ENCODE measurements at places on chromosomes 13 and 19.

DNA sequence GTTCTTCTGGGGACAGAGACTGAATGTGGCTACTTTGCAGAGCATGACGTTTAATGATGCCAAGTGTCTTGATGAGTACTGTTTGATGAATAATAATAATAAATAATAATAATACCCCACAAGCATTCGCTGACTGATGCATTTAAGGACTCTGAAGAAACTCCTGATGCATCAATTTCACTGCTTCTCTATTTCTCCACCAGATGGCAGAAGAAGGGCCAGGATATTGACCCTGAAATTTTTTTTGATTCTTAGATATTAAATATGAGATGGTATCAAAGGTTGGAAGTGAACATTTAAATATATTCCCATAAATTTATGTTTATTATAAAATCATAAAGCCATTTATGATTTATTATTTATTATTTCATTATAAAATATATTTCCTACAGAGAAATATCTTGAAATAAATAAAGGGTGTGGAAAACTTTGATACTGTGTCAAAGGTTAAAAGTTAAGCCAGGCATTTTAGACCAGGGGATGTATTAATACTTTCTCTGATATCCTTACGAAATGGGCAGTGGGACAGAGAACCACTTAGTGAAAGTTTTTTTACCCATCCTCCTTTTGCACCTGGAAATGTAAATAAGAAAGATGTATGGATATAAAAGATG lies 170.9 kb downstream of the LACC1 start:
- DNase-seq, result peak; percentile 72

DNA sequence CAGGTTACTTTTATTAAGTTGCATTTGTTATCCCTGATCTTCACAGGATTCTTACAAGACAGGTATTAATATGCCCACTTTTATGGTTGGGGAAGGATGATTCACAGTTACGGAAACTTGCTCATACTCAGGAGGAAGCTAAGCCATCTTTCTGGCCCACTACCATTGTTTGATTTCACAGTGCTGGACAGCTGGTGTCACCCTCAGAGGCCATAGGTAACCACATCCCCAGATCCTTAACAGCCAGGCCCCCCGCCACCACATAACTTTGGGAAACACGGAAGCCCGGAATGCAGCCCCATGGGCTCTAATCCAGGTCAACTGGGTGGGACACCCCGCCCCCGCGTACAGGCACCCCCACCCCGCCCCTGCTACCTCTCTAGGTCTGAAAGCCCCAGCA lies 119.7 kb downstream of the IRS2 start:
- no peak for DNase-seq

DNA sequence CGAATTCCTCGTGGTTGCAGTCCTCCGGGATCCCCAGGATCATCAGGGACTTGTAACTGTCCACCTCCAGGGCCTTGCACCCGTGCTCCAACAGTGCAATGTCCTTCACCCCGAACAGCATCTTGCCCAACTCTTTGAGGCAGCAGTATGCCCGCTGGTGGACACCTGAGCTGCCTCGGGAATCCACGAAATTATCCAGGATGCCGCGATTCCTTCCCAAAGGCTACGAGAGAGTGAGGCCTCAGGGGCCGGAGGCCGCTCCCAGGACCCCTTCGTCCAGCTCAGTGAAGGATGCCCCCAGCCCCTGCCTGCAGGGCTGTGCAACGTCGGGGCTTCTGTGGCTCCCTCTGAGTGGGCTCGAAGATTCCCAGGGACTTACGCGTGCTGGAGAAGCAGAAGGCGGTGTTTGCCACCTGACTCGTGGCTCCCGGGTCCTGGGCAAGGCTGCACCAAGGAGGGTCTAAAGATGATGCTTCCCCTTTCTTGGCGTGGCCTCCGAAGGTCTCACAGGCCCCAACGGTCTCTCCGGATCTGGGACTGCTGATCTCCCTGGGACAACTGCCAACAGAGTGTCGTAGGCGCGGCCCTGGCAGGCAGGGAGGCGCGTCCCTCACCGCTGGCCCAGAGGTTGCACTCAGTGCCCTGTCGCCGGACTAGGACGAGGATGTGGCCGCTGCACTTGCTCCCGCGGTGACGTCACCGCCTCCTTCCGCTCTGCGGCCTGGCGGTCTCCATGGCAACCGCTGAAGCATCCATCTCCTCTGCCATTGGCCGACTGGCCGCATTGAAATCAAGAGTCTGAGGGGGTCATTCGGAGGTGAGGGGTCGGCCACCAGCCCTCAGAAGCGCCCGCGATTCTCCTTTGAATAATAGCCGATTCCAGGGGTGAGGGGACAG lies at the start of gene PNMA8C:
TSS of gene PNMA8C (minus strand) at position 698 of the 897 bp plus-strand sequence. CDS start at position 121, 577 bp downstream.
- peak; percentile 86 for DNase-seq

- DNase-seq, result no peak
Measured at GRCh38 chr19:8307400-8307964, 676 bp downstream of the CD320 start.

- DNase-seq, result no peak
Measured at GRCh38 chr19:35146746-35147459, 3.8 kb downstream of the FXYD7 start.

DNA sequence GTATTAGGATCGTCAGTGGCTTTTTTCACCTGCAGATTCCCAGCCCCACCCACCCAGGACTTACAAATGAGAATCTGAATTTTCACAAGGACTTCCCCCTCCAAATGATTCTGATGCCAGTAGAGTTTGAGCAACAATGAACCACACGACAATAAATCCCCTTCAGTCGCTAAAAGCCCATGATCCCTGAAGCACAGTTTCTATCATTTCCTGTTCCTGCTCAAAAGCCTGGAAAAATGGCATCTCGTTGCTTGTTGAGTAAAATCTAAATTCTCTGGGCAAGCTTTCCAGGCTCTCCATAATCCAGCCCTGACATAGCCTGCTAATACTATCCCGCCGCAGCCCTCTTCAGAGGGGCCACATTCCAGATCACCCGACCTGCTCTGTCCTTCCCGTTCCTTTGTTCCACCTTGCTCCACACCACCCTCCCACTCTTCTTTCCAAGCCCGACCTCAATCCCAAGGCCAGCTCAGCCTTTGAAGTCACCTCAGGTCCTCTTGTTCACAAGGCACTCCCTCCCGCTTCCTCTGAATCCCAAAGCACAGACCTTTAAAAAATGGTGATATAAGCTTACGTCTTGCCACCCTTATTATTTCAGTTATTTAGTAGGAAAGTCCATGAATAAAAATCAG lies 67.9 kb downstream of the NUFIP1 start:
- no peak for DNase-seq

DNA sequence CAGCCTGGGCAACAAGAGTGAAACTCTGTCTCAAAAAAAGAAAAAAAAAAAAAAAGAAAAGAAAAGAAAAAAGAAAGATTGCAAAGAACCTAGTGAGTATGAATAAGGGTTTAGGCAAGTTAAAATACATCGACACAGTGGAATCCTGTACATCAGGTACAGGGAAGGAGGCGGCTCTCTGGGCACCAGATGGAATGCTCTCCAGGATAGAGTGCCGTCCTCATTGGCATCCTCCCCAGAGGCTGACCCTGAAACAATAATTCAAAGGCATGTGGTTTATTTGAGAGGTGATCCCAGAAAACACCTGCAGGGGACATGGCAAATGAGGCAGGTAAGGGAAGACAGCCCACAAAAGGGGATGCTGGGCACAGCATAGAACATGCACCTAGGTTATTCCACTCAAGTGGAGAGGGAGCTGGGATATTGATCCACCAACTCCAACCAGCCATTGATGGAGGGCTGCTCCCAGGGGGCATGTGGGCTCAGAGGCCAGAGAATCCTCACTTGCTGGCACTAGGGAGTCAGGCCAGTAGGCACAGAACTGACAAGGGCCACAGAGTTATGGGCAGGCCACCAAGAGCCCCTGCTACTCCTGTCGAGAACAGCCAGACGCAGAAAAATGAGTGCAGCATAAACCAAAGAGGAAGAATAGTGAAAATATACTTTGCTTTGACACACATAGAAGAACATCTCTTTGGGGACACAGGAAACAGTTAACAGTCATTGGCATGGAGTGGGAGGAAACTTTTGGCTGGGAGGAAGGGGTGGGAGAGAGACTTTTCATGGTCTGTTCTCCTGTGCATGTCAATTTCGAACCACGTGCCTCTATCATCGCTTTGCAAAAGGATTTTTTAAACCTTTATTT lies 4.2 kb downstream of the TSPAN16 start:
- no peak for DNase-seq

GRCh38 chr13:29702912-29703351 lies 107.4 kb upstream of the SLC7A1 start:
- DNase-seq, result no peak

DNA sequence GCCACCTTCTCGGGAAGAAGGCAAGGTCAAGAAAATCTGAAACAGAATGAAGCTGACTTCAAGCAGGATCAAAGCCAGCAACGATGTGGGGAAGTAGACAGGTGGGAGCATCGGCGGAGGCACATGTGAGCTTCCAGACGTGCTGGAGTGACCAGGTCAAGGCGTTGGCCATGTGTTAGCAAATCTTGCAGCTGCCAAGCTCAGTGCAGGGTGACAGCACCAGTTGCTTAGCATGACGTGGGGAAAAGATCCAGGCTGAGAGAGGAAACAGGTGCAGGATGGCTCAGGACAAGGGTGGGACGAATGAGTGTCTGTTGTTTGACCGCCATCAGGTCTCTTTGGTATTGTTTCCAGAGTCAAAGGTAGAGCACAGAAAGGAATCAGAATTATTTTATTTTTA lies 92.3 kb downstream of the TNFSF13B start:
- no peak for DNase-seq

GRCh38 chr19:29445246-29445645 lies 80.5 kb upstream of the VSTM2B start:
- DNase-seq, result no peak

DNA sequence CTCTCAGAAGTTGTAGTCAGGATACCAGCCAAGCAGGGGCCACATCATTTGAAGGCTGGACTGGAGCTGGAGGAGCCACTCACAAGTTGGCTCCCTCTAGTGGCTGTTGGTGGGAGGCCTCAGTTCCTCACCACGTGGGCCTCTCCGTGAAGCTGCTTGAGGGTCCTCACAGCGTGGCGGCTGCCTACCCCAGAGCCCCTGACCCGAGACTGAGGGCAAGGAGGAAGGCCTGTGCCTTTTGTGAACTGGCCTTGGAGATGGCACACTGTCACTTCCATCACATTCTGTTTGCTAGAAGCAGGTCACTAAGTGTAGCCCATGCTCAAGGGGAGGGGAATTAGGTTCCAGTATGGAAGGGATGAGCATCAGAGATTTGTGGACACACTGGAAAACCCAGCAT lies 14.6 kb downstream of the GNA11 start:
- peak; percentile 20 for DNase-seq

DNA sequence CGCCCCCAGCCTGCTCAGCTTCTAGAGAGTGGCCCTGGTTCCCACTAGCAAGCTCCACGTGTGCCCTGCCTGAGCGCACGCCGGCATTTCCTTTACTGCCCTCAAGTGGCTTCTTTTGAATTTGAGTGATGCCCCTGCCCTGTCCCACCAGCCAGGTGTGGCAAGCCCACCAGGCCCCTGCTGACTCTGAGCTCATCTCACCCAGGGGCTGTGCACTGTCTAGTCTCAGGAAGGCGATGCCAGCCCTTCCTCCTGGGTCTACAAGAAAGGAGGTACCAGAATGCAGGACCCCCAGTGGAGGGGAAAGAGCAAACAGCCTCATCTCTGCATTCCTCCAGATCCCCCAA lies 17.3 kb upstream of the EPHX3 start:
- DNase-seq, result no peak

- DNase-seq, result no peak
Measured at GRCh38 chr13:75685239-75685697, 49.1 kb downstream of the LMO7 start.

DNA sequence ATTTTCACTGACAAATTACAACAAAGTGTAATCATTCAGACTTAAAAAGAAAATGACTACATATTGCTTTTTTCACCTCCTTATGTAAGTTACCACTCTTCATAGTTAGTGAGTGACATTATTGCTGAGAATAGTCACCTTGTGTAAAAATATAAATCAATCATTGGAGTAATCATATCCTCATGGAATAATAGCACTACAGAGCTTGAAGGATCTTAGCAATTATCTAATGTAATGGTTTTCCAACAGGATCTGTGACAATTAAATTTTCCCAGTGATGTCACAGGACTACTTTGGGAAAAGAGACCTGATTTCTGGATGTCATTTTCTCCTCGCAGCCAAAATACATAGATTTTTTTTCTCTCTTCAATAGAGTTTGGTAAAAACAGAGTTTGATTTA lies 833.0 kb upstream of the PCDH9 start:
- no peak for DNase-seq

GRCh38 chr19:38617764-38618589 lies at the start of gene MAP4K1:
TSS of gene MAP4K1 (minus strand) at chr19:38617953. CDS start at chr19:38617895, 58 bp downstream.
- DNase-seq, result peak; percentile 3

DNA sequence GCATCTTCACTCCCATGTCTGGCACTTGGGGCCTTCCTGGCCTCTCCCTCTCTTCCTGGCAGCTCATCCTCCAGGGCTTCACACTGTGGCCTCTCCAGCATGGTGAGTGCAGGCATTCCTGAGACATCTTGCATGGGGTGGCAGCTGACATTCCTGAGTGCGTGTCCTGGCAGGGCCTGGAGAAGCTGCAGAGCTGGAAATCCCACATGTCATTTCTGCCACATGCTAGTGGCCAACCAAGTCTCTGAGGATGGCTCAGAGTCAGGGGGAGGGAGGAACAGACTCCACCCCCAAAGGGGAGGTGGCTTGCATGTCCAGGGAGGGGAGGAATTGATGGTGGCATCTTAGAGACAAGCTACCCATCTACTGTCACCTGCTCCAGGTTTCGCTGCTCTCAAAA lies 41.6 kb upstream of the AMER2 start:
- DNase-seq, result no peak

DNA sequence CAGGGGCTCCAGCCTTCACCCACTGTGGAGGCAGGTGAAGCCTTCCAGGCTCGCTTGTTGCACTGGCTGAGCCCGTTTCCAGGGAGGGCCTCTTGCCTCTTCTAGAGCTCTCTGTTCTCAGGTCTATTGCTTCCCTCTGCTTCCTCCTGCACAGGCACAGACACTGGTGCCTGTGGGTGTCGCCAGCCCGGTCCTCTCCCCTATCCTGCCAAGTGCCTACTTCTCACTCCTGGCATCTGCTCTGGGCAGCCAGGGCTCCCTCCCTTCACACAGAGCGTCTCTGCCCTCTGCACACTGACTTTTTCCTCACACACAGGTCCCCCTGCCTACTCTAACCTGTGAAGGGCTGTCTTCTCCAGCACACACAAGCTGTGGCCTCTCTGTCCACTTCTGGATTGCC lies 60.3 kb downstream of the SLC7A9 start:
- no peak for DNase-seq

DNA sequence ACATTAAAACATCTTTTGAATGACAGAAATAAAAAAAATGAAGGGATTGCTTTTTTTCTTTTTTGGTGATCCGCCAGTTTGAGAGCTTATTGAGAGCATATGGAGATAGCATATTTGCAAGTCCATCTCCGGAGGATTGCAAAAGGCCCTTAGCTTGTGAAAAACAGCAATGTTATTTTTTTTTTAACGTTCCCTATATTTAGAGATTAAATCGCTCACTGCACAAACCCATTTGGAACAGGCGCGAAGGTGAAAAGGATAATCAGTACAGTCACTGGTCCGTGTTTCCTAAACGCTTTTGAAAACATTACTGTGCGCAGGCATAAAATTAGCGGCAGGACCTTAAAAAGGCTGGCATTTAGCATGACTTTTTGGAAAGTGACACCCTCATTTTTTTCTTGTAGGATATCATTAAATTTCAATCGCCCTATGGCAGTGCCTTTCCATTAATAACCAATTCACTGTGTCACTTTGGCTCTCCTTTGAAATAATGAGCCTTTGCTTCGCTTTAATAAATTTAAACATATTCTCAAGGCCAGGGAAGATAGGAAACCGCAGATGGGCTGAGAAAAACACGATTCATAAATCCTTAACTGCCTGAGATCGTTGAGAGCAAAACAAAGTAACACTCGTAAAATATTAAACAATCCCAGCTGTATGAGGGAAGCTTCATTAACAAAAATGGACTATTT lies 342.2 kb downstream of the DACH1 start:
- no peak for DNase-seq

GRCh38 chr19:12794971-12795381 lies 3.7 kb downstream of the JUNB start:
- no peak for DNase-seq
